Esophagus squamous epithelium (tissue), 5 donors: ENCODE measurements at places on chromosomes 1 and 21. TPM values are rescaled to one million over a fixed set of nuclear protein-coding genes. Genes with fewer than 3 reads are reported as not detected.

DNA sequence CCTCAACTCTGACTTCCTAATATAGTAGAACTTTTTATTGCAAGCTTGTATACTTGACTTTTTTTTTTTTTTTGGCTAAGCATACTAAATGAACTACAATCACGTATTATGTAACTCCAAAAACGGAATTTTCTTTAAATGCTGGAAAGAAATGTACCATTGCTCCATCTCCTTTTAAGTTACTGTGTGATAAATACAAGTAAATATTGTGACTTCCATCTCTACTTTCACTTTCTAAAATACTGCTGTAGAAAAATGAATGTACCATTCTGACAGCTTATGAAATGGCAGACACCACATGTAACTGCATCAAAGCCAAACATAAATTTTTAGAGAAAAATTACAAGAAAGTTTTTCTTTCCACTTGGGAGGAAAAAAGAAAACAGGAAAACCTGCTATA, 54.7 kb downstream of the ASH1L start:
- no peaks in the 10 kb centered on the region for H3K4me1 ChIP-seq
- H3K27me3 ChIP-seq: no peaks in the 10 kb centered on the region
- no peak overlapping the region for H3K27ac ChIP-seq
- H3K36me3 ChIP-seq: peaks cover 17% of the 10 kb centered on the region

EVA1B gene
- 11.1 TPM for total RNA-seq

GRCh38 chr1:51380936-51381335, 50.6 kb upstream of the TTC39A start:
- no peak overlapping the region for H3K4me3 ChIP-seq
- no peaks in the 10 kb centered on the region for H3K36me3 ChIP-seq
- peaks cover 4% of the 10 kb centered on the region for H3K4me1 ChIP-seq
- no peak overlapping the region for H3K27ac ChIP-seq

DNA sequence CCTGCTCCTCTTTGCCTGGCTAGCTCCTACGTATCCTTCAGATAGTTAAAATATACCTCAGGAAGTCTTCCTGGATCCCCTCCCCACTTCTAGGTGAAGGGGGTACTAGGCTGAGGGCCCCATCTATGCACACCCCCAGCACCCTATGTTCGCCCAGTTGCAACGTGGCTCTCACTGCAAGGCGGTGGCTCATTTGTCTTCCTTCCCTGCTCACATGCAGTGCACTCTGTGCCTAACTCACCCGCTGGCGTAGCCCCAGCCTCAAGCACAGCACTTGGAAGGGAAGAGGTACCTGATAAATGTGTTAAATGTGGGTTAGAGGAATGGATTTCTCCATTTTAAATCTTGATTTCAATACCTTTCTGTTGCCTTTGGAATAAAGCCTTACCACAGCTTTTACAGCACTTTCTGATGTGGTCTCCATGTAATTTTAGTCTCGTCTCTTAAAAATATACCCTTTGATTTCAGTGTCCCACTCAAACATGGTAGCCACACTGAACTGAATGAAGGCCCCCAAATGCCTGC, 39.3 kb downstream of the L1TD1 start:
- no peaks in the 10 kb centered on the region for H3K4me1 ChIP-seq
- peaks cover 4% of the 10 kb centered on the region for H3K27me3 ChIP-seq
- H3K4me3 ChIP-seq: no peak overlapping the region

DNA sequence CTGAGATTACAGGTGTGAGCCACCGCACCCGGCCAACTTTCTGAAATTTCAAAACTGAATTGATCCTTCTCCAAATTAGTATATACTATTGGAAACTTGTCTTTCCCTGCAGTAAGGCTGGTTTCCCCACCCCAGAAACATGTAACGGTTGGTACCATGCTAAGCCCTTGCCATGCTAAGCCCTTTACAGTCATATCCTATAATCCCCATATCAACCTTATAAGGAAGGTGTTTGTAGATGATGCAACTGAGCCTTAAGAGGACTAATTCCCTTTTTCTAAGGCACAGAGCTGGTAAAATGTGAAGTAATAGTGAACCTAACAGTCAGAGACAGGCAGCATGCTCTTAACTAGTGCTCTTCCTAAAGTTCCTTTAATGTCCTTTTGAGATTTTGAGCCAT, 413.7 kb downstream of the DISC1 start:
- no peak overlapping the region for H3K27ac ChIP-seq
- H3K4me3 ChIP-seq: no peak overlapping the region
- no peaks in the 10 kb centered on the region for H3K27me3 ChIP-seq
- no peaks in the 10 kb centered on the region for H3K36me3 ChIP-seq

GRCh38 chr1:31976401-31976800, 37.3 kb upstream of the KHDRBS1 start:
- H3K4me1 ChIP-seq: peaks cover 16% of the 10 kb centered on the region
- DNase-seq: no peak
- H3K36me3 ChIP-seq: no peaks in the 10 kb centered on the region
- no peak overlapping the region for H3K4me3 ChIP-seq
- H3K27me3 ChIP-seq: no peaks in the 10 kb centered on the region
- no peak overlapping the region for H3K27ac ChIP-seq
